Brain microvascular endothelial cell (primary cell): ENCODE measurements at places on chromosomes 7 and 10.

DNA sequence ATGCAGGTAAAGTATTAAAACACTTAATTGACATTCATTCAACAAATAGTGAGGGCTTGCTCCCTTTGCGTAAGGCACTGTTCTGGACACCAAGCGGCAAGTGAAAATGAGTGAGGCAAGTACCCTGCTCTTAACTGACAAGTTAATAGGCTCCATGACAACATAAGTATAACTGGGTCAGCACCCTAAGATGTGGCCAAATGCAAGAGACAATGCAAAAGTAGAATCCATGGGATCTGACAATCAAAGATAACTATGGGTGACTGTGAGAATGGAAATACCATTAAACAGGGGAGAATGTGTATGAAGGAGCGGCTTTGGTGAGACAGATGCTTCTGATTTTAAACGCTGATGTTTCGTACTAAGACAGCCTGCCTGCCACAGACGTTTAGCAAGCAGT, 160.5 kb downstream of the RAPGEF5 start:
- no peak for DNase-seq

DNA sequence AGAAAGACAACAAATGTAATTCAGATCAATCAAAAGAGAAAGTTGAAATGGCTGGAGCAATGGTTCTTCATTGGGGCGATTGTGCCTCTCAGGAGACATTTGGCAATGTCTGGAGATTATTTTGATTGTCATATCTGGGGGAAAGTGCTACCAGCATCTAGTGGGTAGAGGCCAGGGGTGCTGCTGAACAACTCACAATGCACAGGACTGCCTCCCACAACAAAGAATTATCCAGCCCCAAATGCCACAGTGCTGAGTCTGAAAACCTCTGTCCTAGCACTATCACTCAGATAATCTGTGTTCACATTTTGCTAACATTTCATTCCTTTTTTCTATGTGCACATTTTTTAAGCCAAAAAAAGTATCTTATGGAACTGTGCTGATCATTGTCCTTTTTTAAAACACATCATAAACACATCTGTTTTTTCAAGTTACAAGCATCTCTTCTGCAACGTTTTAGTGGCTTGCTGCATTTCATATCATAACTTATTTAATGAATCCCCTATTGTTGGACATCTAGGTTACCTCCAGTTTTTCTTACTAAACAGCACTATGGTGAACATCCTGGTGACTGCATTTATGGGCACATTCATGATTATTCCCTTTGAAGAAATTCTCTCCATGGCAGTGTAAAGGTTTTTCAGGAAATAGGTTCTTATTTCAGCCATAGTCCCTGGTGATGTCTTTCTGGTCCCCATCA, 114.2 kb downstream of the C10orf105 start:
- DNase-seq, result peak; percentile 33

DNA sequence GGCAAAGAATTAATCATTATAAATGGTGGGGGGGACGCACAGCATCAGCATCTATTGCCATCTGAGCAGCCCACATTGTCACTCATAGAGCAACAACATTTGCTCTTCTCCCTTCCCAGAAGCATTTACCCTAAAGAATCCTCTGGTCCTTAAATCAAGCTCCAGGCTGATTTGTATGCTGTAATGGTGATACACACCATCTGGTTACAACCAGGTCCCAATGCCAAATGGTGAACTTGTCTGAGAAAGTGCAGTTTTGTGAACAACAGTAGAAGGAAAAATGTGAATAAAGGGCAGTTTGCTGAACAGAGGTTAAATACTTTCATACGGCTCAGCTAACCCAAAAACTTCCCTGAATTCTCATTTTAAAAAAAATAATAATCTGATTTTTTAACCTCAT, 38.8 kb upstream of the TCF7L2 start:
- DNase-seq, result no peak

- DNase-seq, result no peak
Measured at GRCh38 chr10:17217631-17218232, 10.3 kb upstream of the VIM start.
